ENCODE measurements at places on chromosomes 3 and 15.

DNA sequence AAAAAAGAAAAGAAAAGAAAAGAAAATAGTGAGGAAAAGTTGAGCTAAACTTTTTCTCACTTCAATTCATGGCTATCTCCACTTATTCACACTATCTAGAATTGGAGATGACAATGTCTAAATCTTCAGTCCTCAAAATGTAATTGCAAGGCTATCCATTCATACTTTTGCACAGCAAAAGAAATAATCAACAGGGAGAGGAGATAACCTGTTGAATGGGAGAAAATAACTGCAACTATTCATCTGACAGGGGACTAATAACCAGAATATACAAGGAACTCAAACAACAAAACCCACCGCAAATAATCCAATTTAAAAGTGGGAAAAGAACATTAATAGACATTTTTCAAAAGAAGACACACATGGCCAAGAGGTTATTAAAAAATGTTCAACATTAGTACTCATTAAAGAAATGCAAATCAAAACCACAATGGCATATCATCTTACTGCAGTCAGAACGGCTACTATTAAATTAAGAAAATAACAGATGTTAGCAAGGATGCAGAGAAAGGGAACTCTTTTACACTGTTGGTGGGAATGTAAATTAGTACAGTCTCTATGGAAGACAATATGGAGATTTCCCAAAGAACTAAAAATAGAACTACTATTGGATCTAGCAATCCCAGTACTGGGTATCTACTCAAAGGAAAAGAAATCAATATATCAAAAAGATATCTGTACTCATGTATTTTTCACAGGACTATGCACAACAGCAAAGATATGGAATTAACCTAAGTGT, 73.5 kb upstream of the PPIB start:
- DNase-seq, result no peak

DNA sequence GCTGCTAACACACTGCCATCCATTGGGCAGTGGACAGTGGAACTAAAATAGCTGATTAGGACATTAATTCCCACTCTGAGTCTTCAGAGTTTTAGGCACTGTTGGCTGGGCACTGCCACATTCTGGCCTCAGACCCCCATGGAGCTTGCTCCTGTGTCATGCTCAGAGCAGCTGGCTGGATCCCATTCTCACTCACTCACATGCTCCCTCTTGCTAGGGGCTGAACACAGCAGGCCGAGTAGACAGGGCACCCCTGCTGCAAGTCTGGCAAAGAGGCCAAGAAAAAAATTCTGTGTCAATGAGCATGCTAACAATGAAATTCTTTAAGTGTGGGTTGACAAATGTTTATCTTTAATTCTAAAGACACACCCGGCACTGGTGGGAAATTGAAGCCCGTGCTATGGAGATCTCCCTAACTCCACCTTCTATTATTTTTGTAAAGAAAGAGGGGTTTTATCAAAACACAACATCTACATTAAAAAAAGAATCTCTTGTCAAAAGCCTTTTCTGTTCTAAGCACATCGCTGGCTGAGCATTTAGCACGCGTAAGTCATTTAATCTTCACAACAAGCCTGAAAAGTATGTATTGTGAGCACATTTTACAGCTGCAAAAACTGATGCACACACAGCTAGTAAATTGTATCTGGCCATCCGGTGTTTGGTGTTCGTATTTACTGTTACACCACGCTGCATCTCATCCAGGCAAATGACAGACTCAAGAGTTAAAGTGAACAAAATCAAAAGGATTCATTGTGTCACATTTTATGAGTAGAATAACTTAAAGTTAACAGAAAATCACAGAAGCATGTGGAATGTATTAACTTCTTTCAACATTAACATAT, 362.1 kb downstream of the PLOD2 start:
- no peak for DNase-seq

DNA sequence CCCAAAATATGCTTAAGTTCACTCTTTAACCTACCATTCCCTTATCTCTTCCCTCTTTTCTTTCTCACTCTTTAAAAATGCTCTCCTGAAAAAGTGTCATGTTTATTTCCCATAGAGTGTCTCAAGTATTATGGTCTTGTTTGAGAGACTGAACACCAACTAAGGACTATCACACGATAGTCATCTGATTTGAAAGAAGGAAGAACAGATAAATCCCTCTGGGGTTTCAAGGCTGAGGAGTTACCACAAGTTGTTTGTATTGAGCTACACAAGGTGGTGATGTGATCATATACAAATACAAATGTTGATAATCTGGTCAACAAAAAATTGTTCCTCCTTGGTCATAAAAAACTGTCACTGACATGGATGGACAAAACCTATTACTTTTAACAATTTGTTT, 13.8 kb downstream of the MEIS2 start:
- no peak for DNase-seq

DNA sequence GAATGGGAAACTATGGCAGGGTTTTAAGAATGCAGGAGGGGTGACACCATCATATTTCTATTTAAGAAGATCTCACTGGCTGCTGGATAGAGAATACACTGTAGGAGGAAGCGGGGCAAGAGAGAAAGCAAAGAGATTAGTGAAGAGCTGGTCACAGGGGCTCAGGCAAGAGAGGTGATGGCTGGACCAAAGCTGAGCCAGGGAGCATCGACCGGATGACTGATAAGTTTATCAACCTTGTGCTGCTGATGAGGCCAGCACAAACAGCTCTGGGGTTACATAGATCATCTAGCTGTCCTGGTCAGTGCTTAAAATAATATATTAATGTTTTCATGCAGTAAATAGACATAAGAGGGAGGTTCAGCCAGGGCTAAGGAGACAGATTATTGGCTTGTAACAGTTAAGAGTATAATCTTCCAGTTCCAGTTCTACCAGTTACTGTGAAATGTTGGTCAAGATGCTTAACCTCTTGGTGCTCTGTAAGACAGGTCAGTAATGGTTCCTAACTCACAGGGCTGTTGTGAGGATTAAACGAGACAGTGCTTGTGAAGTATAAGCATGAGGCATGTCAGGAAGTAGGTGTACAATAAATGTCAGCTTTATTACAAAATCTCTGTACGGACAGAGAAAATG, 201.0 kb upstream of the FEZF2 start:
- no peak for DNase-seq

DNA sequence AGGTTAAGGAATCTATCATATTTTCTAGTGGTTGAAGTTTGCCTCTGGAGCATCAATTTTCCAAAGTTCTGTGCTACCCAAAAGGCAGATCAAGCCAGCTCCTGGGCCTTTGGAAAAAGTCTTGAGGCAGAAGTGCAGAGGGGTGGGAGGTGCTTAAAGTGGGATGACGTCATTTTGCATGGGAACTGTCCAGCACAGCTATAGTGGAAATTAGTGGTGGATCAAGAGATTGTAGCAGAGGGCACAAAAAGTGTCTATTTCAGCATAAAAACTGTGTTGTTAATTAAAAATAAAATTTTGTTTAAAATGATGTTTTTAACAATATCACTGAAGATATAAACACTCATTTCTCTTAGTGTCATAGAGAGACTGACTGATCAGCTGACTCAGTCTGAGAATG, 221.9 kb downstream of the LRRN1 start:
- DNase-seq, result no peak
